ENCODE measurements at places on chromosomes 5 and 9. TPM values are rescaled to one million over a fixed set of nuclear protein-coding genes. Genes with fewer than 3 reads are reported as not detected.

PLPP7 gene
- polyA plus RNA-seq, result 3.5 TPM

ADAM19 gene
- polyA plus RNA-seq, result 9.9 TPM

SPACA9 gene
- polyA plus RNA-seq, result 11.6 TPM

C5orf52 gene
- not detected for polyA plus RNA-seq
